Activated CD8-positive, alpha-beta memory T cell treated with anti-CD3 and anti-CD28 coated beads for 1 hour (primary cell): ENCODE measurements at places on chromosomes 16 and 17.
A peak's percentile ranks its signal among the peaks of the same experiment; 100 is the strongest.

DNA sequence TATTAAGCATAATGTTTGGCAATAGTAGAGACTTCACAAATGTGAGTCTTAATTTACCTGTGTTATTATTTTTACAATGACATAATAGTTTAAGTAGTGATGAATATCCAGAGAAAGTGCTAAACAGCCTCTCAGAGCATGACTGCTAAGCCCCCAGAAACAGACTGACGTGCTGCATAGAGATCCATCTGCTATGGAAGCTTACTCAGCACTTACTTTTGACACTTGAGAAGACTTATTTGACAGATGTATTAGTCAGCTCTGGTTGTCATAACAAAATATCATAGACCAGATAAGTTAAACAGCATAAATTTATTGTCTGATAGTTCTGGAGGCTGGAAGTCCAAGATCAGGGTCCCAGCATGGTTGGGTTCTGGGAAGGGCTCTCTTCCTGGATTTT is 334.9 kb upstream of the MON1B start:
- DNase-seq: no peak

- DNase-seq: no peak
Measured at GRCh38 chr17:9427465-9428315, 147.9 kb downstream of the STX8 start.

DNA sequence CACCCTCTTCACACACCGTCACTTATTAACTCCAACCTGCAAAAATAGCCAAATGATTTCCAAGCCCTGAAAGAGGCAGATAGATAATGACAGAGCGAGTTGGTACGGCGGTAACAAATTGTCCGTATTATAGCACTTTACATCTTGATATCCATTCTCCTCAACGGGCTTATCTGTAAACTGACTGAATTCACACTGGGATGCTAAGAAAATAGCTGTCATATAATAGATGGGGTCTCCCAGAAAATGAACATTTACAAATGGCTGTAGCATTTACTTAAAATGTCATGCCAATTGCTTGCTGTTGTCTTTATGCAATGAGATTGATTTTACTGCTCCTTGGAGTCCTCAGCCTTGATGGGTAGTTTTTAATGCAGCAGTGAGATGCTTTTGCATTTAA is 225.8 kb upstream of the SDK2 start:
- no peak for DNase-seq

- DNase-seq: no peak
Measured at GRCh38 chr16:2324296-2324859, 16.1 kb downstream of the ABCA3 start.

GRCh38 chr17:50173335-50173941 is 7.6 kb downstream of the SGCA start:
- DNase-seq: no peak

- no peak for DNase-seq
Measured at GRCh38 chr17:42287305-42287976, 857 bp upstream of the STAT5A start.

DNA sequence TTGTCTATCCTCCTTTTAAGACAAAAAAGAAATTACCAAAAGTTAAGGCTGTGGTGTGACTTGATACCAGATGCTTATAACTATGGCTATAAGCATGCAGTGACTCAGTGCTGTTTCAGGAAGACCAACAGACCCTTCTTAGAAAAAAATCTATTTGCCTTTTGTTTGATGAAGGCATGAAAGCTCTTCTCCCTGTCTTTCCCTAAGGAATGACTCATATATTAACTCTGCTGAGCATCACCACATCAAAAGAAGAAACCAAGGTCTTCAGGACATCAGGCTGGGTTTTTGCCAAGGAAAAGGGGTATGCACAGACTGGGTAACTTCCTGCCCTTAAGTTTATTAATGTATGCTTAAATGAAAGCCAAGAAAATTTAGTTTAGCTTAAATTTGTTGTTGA is 47.1 kb downstream of the VMP1 start:
- DNase-seq: no peak

- no peak for DNase-seq
Measured at GRCh38 chr17:70017112-70017511, 57.9 kb upstream of the KCNJ16 start.

GRCh38 chr16:88701581-88702370 is 4.4 kb downstream of the RNF166 start:
- DNase-seq: no peak

- no peak for DNase-seq
Measured at GRCh38 chr17:26809033-26809432, 484.9 kb upstream of the WSB1 start.

DNA sequence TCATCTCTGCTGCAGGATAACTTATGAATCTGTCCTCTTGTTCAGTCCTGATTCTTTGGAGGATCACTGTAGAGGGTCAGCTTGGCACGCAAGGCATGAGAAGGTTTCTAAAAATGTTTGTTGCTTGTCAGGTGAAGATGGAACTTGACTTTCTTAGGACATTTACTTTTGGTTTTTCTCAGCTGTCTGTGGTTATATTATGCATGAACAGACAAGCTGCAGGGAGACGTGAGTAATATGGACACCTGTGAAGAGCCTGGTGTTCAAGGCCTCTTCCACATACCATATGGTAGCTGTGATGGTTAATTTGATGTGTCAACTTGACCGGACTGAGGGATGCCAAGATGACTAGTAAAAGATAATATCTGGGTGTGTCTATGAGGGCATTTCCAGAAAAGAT is 270.2 kb upstream of the CPHXL start:
- no peak for DNase-seq

DNA sequence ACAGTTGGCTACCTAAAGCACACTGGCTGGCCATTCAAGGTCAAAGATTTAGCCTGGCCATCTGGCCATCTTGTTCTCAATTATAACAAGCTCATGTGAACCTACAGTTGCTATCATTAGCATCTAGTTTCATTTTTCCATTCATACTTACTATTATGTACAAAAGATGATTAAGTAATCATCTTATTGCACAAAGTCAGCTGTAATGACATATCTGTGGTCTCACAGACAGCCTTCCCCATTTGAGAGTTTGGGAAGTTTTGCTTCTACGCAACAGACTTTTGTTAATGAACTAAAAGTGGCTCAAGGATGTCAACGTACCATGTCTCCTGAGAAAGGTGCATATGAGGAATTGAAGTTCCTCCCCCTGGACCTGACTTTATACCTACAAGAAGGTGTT is 51.3 kb downstream of the HS3ST3B1 start:
- DNase-seq: no peak

DNA sequence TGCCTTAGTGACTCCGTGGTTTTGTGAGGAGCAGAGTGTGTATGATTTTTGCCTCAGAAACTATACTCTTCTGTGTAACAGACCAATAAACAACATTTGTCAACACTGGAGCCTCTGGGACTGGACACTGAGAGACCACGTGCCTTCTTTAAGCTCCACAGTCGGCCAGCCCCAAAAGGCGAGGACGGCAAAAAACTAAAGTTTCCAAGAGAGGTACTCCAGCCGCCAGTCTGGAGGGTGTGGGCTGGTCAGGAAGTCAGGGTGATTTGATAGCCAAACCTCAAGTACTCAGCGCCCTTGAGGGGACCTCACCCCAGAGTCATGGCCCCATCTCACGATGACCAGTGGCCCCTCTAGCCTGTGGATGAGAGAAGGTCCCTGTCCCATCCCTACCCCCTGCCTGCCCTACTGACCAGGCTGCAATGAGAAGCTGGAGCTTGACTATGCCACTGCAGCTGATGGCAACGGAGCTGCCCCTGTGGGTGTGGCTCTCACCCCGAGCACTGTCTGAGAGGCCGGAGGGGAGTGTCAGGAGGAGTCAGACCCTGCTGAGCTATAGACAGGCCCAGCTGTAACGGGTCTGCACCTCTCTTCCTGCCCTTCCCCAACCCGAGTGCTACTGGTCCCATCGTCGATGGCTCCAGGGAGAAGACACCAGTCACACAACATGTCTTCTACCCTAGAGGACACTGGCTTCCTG is 19.8 kb downstream of the MNT start:
- DNase-seq: no peak

DNA sequence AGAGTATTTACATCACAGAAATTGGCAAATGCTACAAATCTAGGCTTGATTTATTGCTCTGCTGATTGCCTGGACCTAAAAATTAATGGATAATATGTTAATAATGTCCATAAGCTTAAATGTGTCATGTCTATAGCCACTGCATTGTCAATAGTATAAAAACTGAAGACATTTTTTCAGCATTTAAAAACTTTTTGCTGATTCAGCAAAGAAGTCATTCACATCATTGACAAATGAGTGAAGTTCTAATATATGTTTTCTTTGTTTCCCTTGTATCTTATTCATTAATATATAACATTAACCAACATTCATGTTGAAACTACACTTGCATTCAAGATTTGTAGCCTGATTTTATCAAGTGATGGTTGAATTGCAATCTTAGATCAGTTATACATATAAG is 214.7 kb upstream of the XYLT1 start:
- DNase-seq: no peak

DNA sequence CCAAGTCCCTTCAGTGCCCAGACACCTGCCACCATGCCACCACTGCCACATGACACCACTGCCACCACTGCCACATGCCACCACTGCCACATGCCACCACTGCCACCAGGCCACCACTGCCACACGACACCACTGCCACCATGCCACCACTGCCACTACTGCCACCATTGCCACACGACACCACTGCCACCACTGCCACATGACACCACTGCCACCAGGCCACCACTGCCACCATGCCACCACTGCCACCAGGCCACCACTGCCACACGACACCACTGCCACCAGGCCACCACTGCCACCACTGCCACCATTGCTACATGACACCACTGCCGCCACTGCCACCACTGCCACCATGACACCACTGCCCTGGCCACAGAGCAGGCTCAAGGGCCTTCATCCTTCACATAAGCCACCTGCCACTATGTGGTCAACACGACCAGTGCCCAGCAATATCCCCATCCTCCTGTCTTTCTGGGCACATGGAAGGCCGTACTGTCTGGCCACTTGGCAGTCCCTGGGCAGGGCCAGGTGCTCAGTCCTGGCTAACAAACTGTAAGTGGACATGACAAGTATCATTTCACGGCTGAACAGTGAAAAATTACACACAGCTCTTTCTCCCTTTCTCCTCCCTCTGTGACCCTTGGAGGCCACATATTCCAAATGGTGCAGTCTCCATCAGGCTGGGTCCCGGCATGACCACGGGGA is 33.1 kb downstream of the ABR start:
- no peak for DNase-seq

GRCh38 chr17:8832711-8833352 is 33.7 kb upstream of the MFSD6L start:
- peak; percentile 22 for DNase-seq

DNA sequence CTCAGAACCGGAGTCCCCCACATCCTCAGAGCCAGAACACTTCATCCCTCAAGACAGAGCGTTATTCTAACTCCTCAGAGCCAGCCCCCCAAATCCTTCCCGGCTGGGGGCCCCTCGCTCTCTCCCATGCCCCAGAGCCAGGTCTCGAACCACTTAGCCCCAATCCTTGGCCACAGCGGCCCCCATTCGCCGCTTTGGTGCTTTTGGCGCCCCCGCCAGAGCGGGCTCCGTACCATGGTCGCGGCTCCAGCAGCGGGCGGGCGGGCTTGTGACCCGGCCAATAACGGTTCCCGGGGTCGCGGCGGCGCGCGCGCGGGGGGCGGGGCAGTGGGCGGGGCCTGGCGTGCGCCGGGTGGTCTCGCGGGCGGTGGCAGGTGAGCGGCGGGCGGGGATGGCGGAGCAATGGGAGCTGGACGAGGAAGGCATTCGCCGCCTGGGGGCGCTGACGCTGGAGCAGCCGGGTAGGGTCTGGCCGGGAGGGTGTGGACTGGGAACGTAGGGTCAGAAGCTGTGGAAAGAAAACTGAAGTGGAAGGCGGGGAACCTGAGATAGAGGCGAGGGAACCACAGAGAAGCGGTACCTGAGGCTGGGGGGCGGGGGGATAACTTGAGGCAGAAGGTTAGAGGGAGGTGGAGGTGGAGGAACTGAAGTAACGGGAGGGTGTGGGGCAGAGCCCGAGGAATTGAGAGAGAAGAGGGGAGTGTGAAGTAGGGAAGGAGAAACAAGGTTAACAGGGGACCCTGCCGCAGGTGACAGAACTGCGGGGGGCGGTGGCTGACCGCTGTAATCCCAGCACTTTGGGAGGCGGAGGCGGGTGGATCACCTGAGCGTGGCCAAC is at the start of the genes KCTD19 and LRRC36:
Gene KCTD19, minus strand, starts transcription at position 270 of the 838 bp plus-strand sequence. Its CDS starts 34 bp downstream, at position 236.
Gene LRRC36, plus strand, starts transcription at position 344 of the 838 bp plus-strand sequence. Its CDS starts 48 bp downstream, at position 392.
- DNase-seq: peak; percentile 41

DNA sequence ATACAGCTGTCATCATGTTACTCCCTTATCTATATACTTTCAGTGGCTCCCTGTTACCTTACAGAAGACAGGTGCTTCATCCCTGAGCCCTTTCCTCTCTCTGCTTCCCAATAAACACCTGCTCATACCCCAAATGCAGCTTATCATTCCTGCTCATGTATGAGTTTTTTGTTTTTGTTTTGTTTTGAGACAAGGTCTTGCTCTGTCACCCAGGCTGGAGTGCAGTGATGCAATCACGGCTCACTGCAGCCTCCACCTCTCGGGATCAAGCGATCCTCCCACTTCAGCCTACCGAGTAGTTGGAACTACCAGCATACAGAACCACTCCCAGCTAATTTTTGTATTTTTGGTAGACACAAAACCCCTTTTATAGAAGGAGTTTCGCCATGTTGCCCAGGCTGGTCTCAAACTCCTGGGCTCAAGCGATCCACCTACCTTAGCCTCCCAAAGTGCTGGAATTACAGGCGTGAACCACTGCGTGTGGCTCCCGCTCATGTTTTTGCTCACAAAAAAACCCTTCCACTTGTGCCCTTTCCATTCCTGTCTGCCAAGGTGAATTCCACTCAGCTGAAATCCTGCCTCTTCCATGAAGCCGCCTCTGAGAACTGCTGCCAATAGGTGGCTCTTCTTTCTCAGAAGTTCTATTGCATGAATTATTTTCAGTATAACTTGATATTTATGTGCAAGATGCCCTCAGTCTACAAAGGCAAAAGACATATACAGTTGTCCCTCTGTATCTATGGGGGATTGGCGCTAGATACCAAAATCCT is 7.9 kb upstream of the RNF157 start:
- no peak for DNase-seq

GRCh38 chr16:70416748-70417616 is 21.9 kb downstream of the ST3GAL2 start:
- DNase-seq: no peak

GRCh38 chr17:79365836-79366770 is 244.7 kb downstream of the RBFOX3 start:
- no peak for DNase-seq

DNA sequence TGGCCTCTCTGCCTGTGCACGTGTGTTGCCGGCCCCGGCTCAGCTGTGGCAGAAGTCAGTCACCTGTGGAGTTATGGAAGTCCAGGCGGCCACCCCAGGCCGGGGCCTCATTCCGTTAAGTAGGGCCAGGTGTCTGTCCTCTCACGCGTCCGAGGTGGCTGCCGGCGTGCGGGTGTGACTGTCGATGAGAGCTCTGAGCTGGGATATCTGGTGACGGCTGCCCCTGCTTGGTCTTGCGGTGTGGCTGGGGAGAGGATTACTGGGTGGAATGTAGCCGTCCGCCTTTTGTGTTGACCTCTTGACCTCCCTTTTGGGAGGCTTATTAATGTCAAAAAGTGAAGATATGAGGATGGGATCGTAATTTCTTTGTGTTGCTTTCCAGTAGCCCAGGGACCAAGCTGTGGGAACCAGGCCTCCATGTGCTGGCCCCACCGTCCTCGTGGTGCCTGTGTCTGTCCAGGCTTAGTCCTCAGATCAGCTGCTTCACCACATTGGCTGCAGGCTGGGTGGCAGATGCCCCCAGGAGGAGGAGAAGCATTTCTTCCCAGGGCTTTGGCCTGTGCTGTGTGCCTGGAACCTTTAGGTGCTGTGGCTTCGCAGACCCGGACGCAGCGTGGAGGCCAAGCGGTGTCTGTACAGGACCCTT is 23.0 kb upstream of the ZNF750 start:
- no peak for DNase-seq

- no peak for DNase-seq
Measured at GRCh38 chr17:32904891-32905290, 23.1 kb upstream of the TMEM98 start.
